ENCODE measurements at places on chromosomes 6 and 20. TPM values are rescaled to one million over a fixed set of nuclear protein-coding genes. Genes with fewer than 3 reads are reported as not detected.

- no peak for DNase-seq
Observed at GRCh38 chr6:27940766-27941165, 16.3 kb upstream of the OR2B6 start.

GRCh38 chr6:28542440-28543296 lies 17.0 kb downstream of the GPX5 start:
- DNase-seq: peak; percentile 62

- peak; percentile 87 for DNase-seq
Observed at GRCh38 chr6:33208091-33208967, at the start of gene RING1. RING1 (plus strand) TSS chr6:33208500; CDS start chr6:33208823, 323 bp downstream.

DNA sequence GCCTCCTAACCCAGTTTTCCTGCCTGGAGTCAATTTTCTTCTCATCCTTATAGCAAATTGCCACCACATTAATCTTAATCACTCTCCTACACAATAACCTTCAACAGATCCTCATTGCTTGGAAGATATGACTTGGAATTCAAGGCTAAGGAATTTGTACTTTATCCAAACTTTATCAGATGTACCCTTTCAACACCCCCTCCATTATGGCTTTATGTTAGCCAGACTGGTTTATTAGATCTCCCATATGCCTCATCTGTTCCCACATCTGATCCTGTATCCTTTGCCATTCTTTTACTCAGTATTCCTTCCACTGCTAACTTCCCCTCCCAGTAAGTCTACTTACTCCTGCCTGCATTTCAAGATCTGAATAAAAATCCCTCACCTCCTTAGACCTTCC lies 4.0 kb upstream of the FRK start:
- no peak for DNase-seq

Gene HLA-DPA1
- 18.2 TPM for total RNA-seq

- peak; percentile 1 for DNase-seq
Observed at GRCh38 chr6:24205020-24205492, 79.0 kb downstream of the NRSN1 start.

Gene PAX1
- not detected for total RNA-seq

GRCh38 chr6:144952456-144953240 lies 667.5 kb downstream of the UTRN start:
- DNase-seq: no peak

Gene POM121L2
- not detected for total RNA-seq

DNA sequence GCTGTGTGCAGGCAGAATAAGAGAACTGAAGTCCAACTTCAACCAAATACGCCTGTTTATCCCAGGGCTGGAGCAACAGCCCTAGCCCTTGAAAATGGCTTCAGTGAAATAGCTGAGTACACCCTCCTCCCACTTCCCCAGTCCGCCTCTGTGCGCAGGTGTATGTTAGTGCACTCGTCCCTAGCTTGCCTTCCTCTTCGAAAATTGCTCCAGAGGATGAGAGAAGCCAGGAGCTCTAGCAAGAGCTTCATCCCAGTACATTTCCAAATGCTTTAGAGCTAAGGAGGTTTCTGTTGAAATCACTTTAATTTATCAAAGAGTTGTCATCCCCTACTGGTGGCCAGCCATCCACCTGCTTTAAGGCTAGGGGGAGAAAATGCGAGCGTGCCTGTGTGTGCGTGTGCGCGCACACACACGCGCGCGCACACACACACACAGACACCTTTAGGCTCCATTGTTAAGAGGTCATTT lies 5.4 kb upstream of the POU3F2 start:
- no peak for DNase-seq

GRCh38 chr6:55474382-55474781 lies 104.6 kb downstream of the HMGCLL1 start:
- DNase-seq: no peak

DNA sequence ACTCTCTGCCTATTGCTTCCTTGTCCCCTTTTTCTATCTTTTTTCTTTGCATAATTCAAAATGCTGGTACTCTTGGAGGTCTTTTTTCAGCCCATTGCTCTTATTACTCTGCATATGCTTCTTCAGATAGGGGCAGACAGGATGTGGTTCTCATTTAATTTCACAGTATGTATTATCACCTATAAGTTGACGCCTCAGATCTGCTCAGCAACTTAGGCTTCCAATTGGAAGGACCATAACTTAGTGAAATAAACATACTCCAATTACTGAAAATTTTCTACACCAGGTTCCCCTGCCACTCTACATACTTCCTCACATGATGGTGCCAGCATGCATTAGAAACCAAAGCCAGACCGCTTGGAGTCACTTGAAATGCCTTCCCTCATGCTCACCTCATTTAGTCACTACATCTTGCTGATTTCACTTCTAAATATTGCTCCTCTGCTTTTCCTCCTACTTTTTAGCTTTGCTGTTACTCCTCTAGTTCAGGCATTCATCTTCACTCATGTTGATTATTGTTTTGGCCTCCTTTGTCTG lies 34.5 kb upstream of the AHI1 start:
- DNase-seq: no peak

DNA sequence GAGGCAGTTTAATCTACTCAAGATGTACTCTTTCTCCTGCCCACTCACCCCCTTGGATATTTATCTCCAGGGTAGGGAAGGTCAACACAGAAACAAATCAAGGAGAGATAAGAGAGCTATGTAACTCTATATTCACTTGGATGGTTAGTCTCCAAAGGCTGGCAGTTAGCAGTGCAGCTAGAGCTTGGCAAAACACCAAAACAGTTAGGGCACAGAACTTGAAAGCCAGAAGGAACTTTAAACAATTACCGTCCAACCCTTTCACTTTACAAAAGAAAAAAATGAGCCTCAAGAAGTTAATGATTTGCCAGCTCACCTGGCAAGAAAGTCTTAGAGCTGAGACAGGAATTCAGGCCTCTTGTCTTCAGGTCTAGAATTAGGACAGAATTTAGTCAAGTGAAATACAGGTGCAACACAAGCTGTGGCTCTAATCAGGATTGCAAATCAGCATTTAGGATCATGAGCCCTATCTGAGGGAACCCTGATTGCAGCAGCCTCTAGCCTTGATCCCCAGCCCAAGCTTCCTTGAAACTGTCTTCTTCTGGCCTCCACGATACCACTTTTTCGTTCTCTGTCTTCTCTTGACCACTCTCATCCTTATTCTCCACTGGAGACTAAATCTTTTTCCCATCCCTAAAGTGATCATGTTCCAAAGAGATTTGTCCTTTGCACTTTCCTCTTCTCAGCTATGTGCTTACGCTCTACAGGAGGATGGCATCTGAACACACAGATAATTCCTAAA lies 14.9 kb downstream of the NEDD9 start:
- DNase-seq: no peak

Gene RBM12
- 129 TPM for total RNA-seq

DNA sequence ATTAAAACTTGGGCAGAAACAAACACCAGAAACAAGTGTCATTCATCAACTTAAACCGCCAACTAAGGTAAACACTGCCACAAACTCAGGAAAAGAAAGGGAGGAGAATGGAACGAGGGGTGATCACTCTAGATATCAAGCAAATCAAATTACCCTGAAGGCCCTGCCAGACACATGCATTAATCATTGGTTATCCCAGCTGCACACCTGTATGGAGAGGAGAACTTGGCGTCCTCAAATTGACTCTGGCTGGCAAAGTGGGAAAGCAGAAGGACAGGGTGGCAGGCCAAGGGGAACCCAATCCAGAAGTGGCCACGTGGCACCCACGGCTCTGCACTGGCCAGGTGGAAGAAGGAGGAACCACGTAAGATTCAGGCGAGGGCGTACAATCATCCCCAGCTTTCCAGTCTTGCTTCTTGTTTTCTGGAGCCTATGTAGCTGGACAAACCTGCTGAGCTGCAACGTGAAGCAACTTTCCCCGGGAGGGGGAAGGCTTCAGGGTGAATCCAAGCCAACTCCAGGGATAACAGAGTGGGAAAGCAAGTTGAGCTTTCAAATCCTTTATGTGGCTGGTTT lies 156.2 kb upstream of the JARID2 start:
- no peak for DNase-seq

All from CD4-positive, alpha-beta memory T cell (primary cell).